Caudate nucleus (tissue), 63 donors: ENCODE measurements at places on chromosomes 1 and 21.

- DNase-seq, result no peak
These were observed 737.1 kb downstream of the PTPRU start for GRCh38 chr1:29973406-29973805.

GRCh38 chr1:75992312-75992711, 60.1 kb upstream of the ASB17 start:
- DNase-seq, result no peak

- DNase-seq, result no peak
These were observed 1.1 kb downstream of the CCDC17 start for GRCh38 chr1:45622524-45623394.

DNA sequence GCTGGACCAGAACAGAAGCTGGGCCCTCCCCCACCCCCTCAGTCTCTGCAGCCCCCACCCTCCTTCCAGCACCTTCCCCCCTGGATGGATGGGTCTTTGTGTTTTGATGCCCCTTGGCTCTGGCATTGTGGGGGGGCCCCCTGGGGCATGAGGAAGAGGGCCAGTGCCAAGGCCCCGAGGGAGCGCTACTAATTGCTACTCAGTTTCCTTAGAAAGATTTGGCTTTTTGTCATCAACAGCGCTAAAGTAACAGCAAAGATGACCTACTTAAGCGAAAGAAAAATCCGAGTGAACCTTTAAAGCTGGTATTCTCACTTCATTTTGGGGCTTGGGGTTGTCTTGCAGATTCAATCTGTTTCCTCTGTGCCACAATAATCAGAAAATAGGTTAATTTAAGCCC, 63.5 kb downstream of the SKI start:
- DNase-seq, result no peak

DNA sequence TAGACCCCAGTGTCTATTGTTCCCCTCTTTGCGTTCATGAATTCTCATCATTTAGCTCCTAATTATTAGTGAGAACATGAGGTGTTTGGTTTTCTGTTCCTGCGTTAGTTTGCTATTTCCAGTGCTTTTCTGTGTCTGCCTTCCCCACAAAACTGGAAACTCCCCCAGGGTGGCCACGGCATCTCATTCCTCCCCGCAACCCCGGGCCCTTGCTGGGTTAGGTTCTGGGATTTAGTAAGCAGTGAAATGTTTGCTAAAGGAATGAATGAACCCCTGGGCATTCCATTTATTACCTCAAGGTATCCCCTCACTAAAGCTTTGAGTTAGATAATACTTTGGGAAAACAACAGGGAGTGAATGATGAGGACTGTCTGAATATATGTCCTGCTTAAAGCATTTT, 142.9 kb downstream of the GLUL start:
- no peak for DNase-seq

GRCh38 chr1:113975211-113975895, 3.9 kb upstream of the OLFML3 start:
- DNase-seq, result no peak

GRCh38 chr1:32702599-32703478, at the start of gene SYNC:
SYNC (minus strand) TSS chr1:32702770; CDS start chr1:32702660, 110 bp downstream.
- DNase-seq, result no peak

DNA sequence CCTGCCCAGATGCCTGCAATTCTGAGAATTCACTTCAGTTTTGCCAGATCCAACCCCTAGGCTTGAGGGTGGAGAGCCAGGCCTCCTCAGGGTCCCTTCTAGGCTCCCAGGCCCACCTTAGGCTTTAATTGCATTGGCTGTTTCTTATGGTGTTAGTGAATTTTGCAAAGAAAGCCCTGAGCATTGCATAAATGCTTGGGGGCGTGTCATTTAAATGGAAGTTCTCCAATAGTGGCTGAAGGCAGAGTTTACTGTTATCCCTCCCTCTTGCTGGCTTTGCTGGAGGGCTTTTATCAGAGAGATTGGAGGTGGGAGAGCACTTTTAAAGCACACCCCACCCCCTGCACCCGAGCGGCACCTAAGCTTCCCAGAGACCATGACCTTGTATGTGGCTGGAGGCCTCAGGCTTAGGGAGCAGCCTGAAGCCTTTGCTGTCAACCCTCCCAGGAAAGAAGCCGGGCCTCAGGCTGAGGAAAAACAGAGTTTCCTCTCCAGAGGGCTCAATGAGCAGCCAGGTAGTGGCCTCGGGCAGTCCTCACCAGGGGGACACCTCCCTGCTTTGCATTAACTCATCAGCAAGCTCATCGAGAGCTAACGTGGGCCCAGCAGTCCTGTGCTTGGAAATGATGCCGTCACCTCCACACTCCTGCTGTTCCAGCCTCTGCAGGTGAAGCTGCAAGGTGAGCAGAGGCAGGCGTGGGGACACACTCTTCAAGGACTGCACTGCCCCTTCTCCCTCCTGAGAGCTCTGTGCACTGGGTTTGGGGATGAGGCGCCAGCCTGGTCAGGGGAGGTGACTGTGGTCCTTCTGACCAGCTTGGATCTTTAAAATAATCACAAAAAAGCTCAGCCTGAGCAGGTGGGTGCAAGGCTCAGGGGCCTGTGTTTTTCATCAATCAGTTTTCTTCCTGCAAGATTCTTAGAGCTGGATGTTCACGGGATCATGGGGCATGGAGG, 58.0 kb downstream of the STUM start:
- no peak for DNase-seq
